ENCODE measurements at places on chromosomes 7 and 10. TPM values are rescaled to one million over a fixed set of nuclear protein-coding genes. Genes with fewer than 3 reads are reported as not detected.

The NUTM2D gene
- total RNA-seq = 1.1 TPM

The WNT8B gene
- 0.44 TPM for total RNA-seq

The CEP55 gene
- total RNA-seq = 52.9 TPM

The FZD1 gene
- 1.9 TPM for total RNA-seq

The SFMBT2 gene
- 0.06 TPM for total RNA-seq

The BTRC gene
- 12.1 TPM for total RNA-seq

The HOXA1 gene
- 11.8 TPM for total RNA-seq

The EPHA1 gene
- not detected for total RNA-seq
